ENCODE measurements at places on chromosomes 16 and 17.

- ATAC-seq, result no peak
Observed at GRCh38 chr16:65388592-65388991, 266.7 kb upstream of the CDH11 start.

DNA sequence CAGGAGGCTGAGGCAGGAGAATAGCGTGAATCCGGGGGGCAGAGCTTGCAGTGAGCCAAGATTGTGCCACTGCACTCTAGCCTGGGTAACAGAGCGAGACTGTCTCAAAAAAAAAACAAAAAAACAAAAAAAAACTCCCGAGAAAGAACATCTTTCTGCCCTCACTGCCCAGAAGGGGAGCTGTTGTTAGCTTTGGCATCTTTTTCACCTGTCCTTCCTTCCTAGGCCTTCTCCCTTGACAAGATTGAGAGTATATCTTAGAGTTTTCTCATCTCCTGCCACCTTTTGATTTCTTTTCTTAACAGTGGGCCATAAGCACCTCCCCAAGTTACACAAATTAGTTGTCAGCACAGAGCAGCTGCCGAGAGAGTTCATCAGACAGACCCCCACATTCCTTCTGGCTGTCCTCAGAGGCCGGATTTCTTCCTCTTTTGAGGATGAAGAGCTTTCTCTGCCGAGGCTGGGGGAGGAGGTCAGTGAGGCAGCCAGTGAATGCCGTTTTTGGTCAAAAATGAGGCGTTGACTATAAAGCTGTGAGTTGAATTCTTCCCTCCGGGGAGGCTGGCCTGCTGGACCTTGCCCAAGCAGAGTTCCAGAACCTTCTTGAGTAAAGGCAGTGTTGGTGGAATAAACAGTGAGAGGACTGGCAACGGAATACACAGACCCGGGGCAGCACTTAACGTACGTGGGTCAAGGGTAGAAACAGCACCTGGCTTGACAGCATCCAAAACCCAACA lies 127.0 kb downstream of the ABCC6 start:
- ATAC-seq, result peak; percentile 84

DNA sequence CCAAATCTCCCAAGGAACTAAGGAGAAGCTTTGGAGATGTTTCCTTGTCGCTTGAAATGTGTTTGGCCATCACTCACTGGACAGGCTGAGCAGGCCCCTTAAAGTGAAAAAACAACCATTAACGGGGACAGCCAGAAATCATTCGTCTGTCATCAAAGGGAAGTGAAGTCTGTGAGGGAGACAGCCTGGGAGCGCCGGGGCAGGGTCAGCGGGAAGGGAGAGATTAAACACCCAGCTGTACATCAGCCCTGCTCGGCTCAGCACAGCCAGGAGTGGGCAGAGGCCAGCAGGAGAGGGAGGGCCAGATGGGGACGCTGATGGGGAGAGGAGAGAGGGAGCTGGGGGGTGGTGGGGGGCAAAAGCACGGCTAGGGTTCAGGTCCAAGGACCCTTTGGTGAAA lies 105.1 kb downstream of the SDK2 start:
- no peak for ATAC-seq

DNA sequence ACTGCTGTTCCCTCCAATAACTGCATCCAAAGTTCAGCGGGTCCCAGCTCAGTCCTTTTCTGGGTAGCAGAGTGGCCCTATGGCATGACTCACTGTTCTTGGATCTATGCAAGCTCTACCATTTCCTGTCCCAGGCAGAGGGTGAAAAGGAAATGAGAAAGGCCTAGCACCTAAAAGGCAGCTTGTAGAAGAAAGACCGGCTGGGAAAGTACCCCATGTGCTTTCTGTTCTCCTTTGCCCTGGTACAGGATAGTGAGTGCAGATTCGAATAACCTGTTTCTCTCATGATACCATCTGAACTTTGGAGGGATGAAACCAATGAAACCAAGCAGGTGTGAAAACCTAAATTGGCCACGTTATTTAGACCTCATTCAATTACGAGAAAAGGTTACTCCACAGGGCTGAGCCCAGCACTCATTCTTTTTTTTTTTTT lies 12.7 kb upstream of the HASPIN start:
- no peak for ATAC-seq

DNA sequence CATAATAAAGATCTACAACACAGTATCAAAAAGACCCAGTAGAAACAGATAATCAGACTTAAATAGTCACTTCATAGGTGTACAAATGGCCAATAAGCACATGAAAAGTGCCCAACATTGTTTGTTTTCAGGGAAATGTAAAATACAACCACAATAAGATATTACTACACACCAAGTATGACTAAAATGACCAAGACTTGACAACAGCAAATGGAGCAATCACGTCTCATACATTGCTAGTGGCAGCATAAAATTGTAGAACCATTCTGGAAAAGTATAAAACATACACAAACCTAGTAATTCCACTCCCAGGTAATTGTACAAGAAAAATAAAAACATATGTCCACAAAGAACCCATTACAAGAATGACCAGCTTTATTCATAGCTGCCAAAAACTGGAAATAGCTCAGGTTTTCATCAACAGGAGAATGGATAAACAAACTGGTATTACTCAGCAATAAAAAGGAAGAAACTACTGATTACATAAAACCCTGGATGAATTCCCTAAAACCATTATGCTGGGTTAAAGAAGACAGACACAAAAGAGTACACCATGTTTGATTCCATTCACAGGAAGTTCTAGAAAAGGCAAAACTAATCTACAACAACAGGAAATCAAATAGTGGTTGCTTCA lies 85.6 kb downstream of the TTC19 start:
- peak; percentile 75 for ATAC-seq

DNA sequence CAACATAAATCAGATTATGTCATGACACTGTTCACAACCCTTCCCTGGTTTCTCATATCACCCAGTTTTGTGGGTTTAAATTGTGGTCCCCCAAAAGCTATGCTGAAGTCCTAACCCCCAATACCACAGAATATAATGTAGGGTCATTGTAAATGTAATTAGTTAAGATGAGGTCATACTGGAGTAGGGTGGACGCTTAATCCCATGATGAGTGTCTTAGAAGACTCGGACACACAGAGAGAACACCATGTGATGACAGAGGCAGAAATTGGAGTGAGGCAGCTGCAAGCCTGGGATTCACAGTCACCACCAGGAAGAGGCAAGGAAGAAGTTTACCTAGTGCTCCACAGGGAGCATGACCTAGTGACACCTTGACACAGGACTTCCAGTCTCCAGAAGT lies 197.8 kb downstream of the SALL1 start:
- no peak for ATAC-seq

- ATAC-seq, result no peak
Observed at GRCh38 chr17:68570526-68570925, 30.6 kb downstream of the FAM20A start.

GRCh38 chr16:22071331-22071910 lies 20.9 kb upstream of the VWA3A start:
- ATAC-seq, result no peak

DNA sequence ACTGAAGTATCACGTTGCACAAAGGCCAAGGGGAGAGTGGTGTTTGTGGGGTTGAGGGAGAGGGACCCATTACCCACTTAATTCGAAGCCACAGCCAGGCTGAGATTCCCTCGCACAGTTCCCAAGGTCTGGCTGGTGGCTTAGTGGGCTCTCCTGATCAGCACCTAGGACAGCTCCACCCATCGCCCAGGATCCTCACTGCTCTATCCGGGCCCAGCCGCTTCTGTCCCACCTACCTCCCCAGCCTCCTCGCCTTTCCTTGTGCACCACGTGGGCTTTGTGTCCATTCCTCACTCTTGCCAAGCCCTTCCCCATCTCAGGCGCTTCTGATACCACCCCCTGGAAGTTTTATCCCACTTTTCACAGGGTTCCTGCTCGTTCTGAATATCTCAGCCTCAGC lies 163.5 kb downstream of the CCT6B start:
- no peak for ATAC-seq

DNA sequence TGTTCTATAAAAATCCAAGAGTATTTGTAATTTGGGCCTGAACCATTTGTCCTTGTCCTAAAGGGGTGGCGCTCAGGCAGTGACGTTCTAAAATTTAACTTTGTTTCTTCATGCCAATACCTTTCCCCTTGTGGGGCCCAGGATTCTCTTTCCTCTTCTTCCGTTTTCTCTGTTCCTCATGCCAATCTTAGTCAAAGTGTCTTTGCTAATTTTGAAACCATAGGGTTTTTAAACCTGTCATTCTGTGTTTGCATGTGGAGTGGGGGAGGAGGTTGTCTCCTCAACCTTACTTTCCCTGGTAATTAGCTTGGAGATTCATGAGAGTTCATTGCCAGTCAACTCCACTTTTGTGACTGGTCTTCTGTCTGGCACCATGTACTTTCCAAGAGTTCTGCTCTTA lies 337.1 kb downstream of the MAF start:
- ATAC-seq, result no peak

GRCh38 chr17:82871056-82871775 lies 31.4 kb upstream of the ZNF750 start:
- ATAC-seq, result peak; percentile 21

GRCh38 chr16:56477096-56477878 lies 25.9 kb downstream of the OGFOD1 start:
- ATAC-seq, result no peak

DNA sequence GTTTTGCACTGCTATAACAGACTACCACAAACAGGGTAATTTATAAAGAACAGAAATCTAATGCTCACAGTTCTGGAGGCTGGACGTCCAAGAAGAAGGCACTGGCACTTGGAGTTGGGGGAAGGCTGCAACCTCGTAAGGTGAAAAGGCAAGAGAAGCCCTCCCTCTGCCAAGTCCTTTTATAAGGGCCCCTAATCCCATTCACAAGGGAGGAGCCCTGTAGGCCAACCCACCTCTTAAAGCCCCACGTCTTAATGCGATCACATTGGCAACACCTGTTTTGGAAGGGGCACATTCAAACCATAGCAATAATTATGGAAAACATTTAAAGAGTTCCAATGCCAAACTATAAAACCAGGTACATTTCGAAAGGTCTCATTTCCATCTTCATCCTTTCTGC lies 5.2 kb downstream of the PKD1L3 start:
- ATAC-seq, result no peak

All from gastroesophageal sphincter (tissue), 4 donors.